ENCODE measurements at places on chromosomes 1 and 21.

- DNase-seq = no peak
These were observed 18.4 kb downstream of the LORICRIN start for GRCh38 chr1:153277852-153278251.

- no peak for DNase-seq
These were observed 168.9 kb upstream of the HOOK1 start for GRCh38 chr1:59645893-59646292.

- DNase-seq = no peak
These were observed 25.0 kb downstream of the CRYAA start for GRCh38 chr21:43193651-43194302.

DNA sequence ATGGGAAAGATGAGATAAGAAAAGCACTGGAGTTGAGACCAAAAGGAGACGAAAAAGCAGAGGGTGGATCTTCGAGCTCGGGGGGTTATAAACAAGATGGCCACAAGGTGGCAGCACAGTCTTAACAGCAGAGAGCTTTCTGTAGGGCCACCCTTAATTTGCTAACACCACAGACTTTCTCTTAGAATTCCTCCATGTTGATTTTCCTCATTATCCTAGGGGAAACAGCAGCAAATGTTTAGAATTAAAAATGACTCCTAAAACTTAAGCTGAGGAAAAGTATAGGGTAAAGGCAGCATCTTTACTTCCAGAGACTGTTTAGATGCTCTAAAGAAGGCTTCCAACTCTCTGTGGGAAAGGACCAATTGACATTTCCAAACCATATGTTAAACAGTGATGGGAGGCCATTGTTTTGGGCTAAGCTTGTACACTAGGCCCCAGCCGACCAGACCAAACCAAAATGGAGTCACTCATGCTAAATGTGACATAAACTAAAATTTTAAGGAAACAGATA is 2.5 kb upstream of the APOBEC4 start:
- DNase-seq = peak; percentile 51

GRCh38 chr1:176271572-176271971 is 64.5 kb upstream of the COP1 start:
- DNase-seq = no peak

- DNase-seq = no peak
These were observed 19.2 kb downstream of the CYYR1 start for GRCh38 chr21:26553898-26554297.

GRCh38 chr1:202825748-202826147 is 15.0 kb downstream of the PCAT6 start:
- no peak for DNase-seq

- DNase-seq = no peak
These were observed 38.0 kb upstream of the COL18A1 start for GRCh38 chr21:45366931-45367401.

DNA sequence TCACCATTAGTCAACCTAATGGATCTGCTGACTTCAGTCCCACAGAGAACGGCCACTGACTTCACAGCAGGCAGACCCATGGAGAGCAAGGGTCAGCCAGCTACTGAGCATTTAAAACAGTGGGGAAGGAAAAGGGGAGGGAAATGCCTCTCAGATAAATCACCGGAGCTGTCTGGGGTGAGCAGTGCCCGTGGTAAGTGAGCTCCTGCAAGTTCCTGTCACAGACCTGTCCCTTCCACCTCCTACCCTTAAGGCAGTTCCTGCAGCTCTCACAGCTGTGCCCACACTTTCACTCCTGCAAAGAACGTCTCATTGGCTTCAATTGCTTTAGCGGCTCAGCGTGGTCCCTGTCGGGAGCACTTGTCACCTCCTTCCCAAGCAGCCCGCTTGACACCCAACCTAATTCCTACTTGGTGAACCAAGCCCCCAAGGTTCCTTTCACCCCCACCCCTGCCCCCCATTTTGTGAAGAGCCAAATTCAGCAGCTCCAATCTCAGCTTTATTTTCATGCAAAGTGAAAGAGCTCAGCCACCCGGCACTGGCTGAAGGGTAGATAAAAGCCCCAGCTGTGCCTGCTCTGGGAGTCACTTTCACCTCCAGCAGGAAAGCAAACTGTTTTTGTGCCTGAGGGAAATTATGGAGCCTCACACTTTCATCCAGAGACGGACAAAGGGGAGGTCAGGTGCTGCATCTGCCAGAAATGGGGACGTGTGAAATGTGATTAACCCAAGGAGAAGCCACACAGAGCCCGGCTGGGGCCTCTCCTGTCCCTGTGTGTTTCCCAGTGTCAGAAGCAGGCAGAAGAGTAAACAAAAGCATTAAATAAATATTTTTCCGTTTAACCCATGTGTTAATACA is 306.2 kb downstream of the TTLL7 start:
- no peak for DNase-seq

DNA sequence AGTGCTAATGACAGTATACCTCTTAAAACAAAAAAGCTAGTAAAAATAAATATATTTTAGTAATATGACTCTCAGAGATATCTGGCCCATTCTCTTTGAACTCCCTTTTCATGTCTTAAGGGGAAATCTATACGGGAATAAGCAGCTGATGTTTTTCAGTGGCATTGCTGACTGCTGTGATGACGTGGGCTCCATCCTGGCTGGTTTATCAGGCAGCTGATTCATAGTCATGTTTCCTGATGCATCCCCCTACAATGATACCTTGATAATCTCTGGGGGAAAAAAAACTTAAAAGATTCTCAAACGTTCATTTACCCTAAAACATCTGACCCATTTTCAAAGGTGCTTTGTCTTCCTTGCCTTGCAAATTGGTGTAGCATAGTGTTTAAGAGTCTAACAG is 53.8 kb downstream of the ABCA4 start:
- DNase-seq = no peak

DNA sequence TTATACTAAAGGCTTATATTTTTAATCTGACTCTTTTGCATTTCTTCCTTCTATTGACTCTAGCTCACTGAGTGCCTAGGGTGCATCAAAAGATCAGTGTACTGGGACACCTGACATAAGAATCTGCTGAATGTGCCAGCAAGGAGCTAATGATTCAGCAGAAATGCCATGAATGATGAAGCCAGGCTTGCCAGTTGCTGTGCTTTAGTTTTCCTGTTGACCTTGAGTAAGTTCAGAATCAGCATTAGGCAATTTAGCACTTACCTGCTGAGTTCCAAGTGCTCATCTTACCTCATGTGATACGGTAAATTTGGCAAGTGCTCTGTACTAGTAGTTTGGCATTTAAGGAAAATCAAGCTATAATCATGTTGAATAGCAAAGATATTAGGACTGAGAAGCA is 523.2 kb upstream of the B3GALT2 start:
- DNase-seq = no peak

DNA sequence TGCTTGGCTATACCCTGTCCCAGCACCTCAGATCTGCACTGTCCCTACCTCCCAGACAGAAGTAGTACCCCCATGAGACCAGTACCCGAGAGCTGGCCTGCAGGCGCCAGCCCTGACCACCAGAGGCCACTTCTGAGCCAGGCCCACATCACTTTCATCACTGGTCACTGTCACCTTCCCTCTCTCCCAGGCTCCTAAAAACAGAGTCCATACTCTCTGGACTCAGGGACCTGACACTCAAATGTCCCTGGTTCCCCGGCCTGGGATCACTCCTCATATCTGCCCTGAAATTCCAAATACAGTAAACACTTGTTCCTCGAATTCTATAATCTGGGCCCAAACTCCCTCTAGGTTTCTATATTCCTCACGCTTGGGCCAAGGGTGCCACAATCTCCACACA is 18.7 kb downstream of the TMEM53 start:
- DNase-seq = no peak

DNA sequence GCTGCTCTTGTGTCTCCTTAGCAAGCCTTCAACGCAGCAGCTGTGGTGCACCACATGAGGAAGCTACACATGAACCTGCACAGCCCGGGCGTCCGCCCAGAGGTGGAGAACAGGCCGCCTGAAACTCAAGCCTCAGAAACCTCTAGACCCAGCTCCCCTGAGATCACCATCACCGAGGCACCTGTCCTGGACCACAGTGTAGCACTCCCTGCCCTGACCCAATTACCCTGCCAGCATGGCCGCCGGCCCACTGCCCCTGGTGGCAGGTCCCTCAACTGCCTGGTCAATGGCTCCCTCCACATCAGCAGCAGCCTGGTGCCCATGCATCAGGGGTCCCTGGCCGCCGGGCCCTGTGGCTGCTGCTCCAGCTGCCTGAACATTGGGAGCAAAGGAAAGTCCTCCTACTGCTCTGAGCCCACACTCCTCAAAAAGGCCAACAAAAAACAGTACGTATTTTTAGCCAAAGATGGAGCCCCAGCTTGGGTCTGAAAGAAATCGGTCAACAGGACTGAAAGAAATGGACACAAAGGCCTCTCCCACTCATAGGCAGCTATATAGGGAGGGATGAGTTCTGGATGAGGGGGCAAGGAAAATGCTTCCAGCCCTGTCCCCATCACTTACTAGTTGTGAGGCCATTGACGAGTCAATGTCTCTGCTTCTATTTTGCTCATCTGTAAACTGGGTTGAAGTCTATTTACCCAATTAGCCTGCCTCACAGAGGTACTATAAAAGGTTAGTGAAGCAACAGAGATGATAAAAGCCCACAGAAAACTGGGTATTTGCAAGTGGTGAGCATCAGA is 28.5 kb downstream of the CAMK1G start:
- DNase-seq = no peak

DNA sequence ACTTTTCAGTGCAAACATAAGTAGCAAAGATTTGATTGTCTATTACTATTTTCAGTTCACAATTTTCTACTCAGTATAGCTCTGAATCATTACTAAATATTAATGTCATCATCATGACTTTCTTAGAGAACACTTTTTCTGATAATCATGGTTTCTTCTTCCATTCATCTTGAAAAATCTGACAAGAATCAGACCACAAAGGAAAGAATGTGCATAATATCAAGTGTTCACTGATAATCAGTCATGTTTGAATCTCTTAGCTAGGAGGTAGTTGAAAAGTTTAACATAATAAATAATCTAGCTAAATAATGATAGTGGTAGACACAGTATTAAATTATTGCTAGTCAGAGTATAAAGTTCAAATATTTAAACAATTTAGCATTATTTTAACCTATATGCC is 133.2 kb downstream of the BRINP3 start:
- DNase-seq = no peak

DNA sequence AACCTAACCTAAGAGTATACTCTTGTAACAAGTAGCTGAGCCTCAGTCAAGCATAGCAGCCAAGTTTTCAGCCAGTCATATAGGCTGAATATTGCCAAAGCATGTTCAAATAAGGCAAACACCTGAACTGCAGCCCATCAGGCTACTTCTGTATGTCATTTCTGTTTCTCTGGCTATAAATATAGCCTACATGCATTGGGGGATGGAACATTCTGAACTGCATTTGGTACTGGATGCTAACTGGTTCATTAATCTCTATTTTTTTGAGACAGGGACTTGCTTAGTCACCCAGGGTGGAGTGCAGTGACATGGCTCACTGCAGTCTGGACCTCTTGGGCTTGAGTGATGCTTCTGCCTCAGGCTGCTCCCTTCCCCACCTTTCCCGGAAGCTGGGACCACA is 37.3 kb downstream of the MAST2 start:
- no peak for DNase-seq

DNA sequence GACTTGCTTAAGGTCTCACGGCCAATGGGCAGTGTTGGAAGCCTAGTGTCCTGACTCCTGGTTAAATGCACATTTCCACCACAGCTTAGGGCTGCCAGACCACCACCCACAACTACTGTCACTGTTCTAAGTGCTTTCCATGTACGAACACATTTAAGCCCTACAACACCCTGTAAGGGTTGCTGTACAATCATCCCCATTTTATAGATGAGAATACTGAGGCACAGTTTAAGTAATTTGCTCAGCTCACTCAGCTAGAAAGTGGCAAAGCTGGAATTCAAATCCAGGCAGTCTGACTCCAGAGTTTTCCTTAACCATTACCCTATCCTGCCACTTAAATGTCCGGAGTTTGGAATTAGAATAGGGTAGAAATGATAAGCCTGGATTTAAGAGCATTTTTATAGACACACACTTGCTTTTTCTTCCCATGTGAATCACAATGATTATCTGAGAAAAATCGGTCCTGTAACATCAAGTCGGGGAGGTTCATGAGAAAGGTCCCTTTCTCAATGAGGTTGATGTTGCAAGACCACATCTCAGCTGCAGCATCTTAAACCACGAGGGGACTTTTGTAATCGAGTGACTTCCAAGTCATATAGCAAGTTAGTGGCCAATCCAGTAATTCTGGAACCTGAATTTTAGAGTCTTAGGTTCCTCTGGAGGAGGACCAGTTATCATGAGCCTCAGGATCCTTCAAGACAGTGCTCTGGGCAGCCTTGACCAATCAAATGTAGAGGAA is 8.6 kb downstream of the E2F2 start:
- no peak for DNase-seq

- no peak for DNase-seq
These were observed 10.2 kb upstream of the CAMK2N1 start for GRCh38 chr1:20496241-20496661.

GRCh38 chr1:82991569-82991968 is 1007.4 kb downstream of the TTLL7 start:
- DNase-seq = no peak

DNA sequence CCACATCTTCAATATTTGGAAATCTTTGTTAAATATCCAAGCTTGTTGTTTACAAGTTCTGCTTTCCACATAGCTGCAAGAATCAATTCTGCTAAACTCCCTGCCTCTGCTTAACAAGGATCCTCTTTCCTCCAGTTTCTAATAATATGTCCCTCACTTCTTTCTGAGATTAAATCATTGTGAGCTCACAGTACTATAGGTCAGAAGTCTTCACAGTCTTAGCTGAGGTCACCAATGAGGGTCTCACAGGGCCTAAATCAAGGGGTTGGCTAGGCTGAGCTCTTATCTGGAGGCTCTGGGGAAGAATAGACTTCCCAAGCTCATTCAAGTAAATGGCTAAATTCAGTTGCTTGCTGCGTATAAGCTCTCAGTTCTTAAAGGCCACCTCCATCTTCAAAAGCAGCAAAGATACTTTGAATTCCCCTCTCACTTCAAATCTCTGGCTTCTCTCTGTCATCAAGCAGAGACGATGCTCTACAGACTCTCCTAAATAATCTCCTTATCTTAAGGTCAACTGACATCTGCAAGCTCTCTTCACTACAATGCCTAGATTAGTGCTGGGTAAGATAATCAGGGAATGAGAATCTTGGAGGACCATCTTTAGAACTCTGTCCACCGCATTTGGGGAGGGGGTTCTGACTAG is 175.3 kb downstream of the PLPPR4 start:
- DNase-seq = no peak

DNA sequence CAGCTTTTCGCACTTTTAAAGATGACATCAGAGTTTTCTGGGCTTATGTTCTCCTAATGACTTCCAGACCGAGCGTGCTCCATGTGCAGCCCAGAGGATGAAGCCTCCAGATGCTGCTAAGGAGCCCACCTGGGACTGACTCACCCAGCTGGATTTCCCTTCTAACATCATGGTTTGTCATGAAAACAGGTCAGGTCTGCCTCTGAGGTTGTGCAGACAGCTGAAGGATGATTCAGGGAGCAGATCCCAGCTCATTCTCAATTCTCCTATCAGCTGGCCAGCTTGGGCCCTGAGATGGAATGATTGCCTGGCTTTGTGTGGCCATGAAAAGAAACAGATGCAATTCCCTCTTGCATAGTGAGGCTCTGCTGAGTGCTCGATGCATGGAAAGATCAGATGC is 123.9 kb upstream of the DUSP10 start:
- no peak for DNase-seq

All from activated T-helper 1 cell treated with Interleukin-2 at 50 U/mL for 16 hours (primary cell).